ENCODE measurements at places on chromosomes 4 and X. TPM values are rescaled to one million over a fixed set of nuclear protein-coding genes. Genes with fewer than 3 reads are reported as not detected.

Gene PDE5A
- 1.4 TPM for total RNA-seq

Gene PACRGL
- total RNA-seq, result 11.3 TPM

Gene EPGN
- not detected for total RNA-seq

Gene DIAPH2
- 13.9 TPM for total RNA-seq

Gene TMEM47
- total RNA-seq, result not detected

DNA sequence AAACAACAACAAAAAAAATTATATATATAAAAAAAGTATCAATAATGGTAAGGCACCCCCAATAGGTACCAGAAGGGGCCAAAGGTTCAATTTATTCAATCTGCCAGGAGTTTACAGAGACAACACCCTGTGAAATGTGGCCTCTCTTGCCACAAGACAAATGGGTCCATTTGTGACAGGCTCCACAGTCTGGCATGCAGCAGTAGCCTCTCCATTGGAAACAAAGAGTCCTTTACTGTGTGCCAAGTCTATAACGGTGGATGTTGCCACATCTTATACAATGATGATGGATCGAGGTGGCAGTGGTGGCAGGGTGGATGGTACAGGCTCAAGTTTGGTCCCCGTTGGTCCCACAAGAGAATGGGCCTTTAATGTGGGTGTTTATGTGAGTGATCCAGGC is 70.1 kb upstream of the SH3RF1 start:
- DNase-seq, result no peak

DNA sequence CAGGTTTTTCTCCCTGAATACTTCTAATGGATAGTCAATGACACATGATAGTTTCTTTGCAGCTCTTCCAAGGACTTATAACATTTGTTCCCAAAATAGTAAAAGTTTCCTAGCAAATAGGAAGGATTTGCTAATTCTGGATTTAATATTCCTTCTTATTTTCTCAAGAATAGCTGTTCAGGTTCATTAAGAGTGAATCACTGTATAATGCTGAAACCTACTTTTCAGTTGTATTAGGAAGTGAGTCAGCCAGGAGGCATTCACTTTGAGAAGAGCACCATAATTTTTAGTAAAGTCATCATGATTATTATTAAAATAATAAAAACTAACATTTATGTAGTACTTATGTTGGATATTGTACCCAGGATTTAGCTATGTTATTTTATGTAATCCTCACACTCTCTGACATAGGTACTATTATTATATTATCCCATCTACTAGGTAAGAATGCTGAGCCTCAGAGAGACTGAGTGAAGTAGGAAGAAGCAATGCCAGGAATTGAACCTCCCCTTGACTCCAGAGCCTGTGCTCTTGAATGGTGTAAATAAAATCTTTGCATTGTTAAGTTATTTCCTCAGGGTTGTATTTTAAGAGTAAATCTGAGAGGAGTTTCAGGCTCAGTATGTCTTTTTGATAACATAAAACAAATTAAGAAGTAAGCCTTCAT is 114.8 kb downstream of the REELD1 start:
- DNase-seq, result no peak

GRCh38 chrX:129781680-129782495 is 2.1 kb downstream of the SASH3 start:
- no peak for DNase-seq

DNA sequence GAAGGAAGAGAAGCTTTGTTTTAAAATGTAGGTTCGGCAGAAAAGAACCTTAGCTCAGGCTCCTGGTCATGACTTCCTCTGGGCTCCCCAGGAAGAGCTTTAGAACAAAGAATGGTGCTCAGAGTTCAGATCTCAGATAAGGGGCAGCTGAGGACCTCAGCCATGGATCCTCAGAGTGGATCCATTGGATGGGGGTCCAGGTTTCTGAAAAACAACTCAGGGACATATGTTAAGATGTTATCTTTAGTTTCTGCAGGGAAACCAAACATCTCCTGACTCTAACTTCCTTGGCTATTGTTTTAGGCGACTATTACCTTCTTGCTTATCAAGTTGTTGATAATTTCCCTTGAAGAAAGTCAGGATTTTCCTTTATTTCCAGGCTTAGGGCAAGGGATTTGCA is 5.4 kb downstream of the EVC start:
- no peak for DNase-seq

- no peak for DNase-seq
Measured at GRCh38 chrX:132022198-132022966, 720 bp upstream of the STK26 start.

GRCh38 chrX:112846187-112846586 is 5.6 kb upstream of the AMOT start:
- no peak for DNase-seq

DNA sequence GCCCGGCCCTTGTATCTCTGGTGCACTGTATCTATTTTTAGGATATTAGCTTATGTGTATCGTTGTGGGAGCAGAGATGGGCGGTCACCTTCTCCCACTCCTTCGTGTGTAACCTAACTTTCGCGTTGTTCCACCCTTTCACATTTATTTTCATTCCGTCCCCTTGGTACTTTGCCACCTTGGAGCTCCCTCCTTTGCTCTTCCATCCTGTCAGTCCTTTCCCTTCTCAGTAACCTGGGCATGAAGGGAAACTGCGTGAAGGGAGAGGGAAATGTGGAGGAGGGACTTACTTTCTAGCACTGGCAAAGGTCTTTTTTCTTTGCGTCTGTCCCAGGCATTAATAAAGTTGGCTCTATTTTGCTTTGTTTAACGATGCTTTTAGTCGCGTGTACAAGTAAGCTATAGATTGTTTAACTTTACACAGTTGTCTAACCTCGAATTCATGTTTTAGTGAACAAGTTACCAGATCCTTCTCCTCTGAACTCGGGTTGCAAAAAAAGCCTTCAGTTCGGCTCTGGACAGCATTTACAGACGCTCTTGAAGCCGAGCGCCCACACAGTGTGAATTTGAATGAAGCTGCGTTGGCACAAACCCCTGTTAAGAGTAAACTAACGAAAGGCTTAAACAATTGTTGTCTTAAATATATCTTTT is 3.9 kb downstream of the PCDH10 start:
- DNase-seq, result no peak

- no peak for DNase-seq
Measured at GRCh38 chrX:72230290-72230689, 8.5 kb downstream of the ERCC6L start.

All from activated naive CD8-positive, alpha-beta T cell treated with anti-CD3 and anti-CD28 coated beads, Interleukin-2, amount 10 ng/mL, durations not matched to agents 7 days and 5 days (primary cell).